ENCODE measurements at places on chromosomes 4 and X.

GRCh38 chr4:94208918-94209317, 1.3 kb downstream of the SMARCAD1 start:
- no peak for DNase-seq

DNA sequence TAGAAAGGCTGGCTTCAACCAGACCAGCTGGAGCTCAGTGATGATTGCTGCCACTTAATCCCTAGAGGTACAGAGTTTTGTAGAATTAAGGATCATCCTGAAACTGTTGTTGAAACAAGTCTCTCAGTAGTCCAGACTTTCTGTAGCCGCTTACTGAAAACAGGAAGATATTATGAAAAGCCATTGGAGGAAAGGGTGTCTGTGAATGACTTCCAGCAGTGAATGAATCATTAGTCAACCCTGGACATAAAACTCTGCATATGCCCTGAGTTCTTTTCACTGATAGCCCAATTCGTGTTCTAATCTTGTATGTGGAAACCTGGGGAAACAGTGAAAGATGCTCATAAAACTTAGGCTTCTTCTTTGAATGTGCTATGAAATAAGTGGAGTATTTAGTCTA, 14.8 kb downstream of the HOPX start:
- no peak for DNase-seq

GRCh38 chrX:41923978-41924683, 777 bp upstream of the CASK start:
- no peak for DNase-seq

GRCh38 chrX:154542723-154543424, 3.8 kb downstream of the G6PD start:
- DNase-seq = no peak

- no peak for DNase-seq
Observed at GRCh38 chrX:54560411-54560810, 30.4 kb downstream of the GNL3L start.

GRCh38 chr4:142781114-142781513, 65.0 kb downstream of the INPP4B start:
- no peak for DNase-seq

- DNase-seq = no peak
Observed at GRCh38 chr4:184143770-184144564, 73.7 kb downstream of the ENPP6 start.

GRCh38 chrX:132751063-132751690, 207.3 kb downstream of the HS6ST2 start:
- DNase-seq = no peak

DNA sequence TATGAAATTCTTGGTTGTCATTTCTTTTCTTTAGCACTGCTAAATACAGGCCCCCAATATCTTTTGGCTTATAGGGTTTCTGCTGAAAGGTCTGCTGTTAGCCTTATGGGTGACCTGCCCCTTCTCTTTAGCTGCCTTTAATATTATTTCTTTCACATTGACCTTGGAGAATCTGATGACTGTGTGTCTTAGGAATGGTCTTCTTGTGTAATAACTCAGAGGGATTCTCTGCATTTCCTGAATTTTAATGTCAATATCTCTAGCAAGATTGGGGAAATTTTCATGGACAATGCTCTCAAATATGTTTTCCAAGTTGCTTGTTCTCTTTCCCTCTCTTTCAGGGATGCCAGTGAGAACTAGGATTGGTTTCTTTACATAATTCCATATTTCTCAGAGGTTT, 292.4 kb downstream of the SLC7A11 start:
- DNase-seq = no peak

- no peak for DNase-seq
Observed at GRCh38 chr4:33882246-33882990, 2361.9 kb downstream of the ARAP2 start.

DNA sequence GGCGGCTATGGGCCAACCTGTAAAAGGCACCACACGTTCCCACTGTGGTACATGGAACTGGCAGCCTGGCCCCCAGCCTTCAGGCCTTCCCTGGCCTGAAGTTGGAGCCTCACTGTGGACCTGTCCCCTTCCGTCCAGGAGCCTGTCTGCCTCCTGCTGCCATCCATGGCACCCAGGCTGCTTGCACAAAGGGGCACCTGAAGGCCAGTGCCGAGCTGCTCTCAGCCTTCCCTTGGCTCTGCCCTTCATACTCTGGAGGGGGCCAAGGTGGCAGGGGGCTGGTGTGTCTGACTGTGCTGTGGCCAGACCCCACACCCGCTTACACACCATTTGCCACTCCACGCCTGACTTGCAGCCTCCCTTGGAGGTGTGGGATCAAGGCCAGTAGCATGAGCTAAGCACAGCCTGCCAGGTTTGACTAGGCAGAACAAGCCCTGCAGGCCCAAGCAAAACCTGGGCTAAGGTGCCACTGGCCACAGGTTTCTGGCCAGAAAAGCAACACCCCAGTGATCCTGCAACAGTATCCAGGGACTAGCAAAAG, 17.3 kb upstream of the GIMD1 start:
- DNase-seq = no peak
